Stimulated activated CD8-positive, alpha-beta memory T cell treated with anti-CD3 and anti-CD28 coated beads, Interleukin-7, amount 100 ng/mL, for 48 hours (primary cell): ENCODE measurements at places on chromosomes 1 and 21.

- DNase-seq = no peak
These were observed 13.7 kb upstream of the SRP9 start for GRCh38 chr1:225763716-225764548.

GRCh38 chr1:6008696-6009095 lies 16.5 kb upstream of the NPHP4 start:
- DNase-seq = no peak

GRCh38 chr1:169802888-169803287 lies 8.2 kb upstream of the METTL18 start:
- DNase-seq = no peak

DNA sequence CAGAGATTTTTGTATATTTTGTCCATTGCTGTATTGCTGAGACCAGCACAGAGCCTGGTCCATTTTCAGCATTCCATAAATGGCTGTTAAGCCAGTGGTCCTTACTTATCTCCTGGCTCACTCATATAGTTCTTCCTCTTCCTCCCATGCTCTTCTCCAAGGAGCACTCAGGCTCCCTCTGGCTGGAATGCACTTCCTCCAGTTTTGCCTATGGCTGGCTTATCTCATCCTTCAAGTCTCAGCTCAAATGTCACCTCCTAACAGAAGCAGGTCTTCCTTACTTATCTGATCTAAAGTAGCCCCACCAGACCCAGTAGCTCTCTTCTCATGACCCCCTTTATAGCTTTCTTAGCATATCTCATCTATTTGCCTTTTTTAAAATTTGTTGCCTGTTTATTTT lies 146.9 kb downstream of the SLC30A10 start:
- DNase-seq = no peak

DNA sequence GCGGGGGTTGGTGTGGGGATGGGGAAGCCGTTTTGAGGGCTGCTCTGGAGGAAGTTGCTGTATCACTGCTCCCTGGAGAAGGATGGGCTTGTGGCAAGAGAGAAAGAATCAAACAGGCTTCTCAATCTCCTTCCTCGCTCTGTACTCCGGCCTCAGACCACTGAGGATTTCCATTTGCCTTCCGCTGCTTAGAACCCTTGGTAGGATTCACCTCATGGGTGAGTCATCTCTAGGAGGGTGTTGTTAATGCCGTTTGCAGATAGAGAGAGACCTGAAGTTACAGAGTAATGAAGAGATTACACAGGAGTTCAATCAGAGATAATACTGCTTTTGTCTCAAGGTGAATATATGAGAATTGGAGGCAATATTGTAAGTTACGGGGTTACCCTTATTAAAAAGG lies 15.3 kb downstream of the SLC35F3 start:
- no peak for DNase-seq
